ENCODE measurements at places on chromosomes 7 and 10.
A peak's percentile ranks its signal among the peaks of the same experiment; 100 is the strongest.

GRCh38 chr10:127384532-127384931, 164.6 kb upstream of the NPS start:
- H3K27ac ChIP-seq: no peak overlapping the region
- no peak for DNase-seq
- no peaks in the 10 kb centered on the region for H3K27me3 ChIP-seq
- no peak overlapping the region for H3K4me3 ChIP-seq
- no peaks in the 10 kb centered on the region for H3K4me1 ChIP-seq

GRCh38 chr10:58712141-58712540, 199.5 kb downstream of the BICC1 start:
- H3K36me3 ChIP-seq: no peaks in the 10 kb centered on the region
- no peak overlapping the region for H3K27ac ChIP-seq

GRCh38 chr10:76033457-76034196, 602.2 kb downstream of the LRMDA start:
- H3K36me3 ChIP-seq: no peaks in the 10 kb centered on the region
- peak overlapping the region; percentile 67 for H3K27ac ChIP-seq
- H3K4me3 ChIP-seq: peak overlapping the region; percentile 14
- peak; percentile 70 for DNase-seq
- no peaks in the 10 kb centered on the region for H3K27me3 ChIP-seq

DNA sequence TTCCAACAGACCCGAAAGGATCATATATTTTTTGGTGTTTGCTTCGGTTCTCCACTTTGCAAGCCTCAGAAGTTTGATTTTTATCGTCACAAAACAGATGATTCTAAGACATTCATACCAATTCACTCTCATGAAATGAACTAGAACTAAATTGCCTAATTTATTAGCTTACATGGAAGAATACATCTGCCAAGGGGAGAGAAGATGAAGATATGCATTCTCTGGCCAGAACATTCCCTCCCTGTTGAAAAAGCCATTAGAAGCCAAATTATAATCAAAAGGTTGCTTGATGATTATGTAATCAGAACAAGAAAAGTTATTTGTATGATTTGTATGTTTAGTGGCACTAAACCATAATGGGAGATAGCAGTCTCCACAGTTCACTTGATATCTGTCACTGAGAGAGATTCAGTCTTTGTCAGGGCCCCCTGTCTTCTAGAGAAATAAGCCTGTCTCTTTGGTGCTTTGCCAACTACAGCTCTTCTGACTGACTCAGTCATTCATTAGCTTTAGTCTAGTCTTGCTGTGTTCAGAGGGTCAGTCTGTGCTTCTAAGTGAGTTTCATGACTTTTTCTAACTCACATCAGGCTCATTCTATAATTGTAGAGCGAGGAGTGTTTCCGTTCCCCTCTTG, 95.3 kb upstream of the GNAI1 start:
- H3K36me3 ChIP-seq: no peaks in the 10 kb centered on the region
- no peaks in the 10 kb centered on the region for H3K4me1 ChIP-seq
- H3K4me3 ChIP-seq: no peak overlapping the region
- no peak overlapping the region for H3K27ac ChIP-seq
- DNase-seq: no peak

DNA sequence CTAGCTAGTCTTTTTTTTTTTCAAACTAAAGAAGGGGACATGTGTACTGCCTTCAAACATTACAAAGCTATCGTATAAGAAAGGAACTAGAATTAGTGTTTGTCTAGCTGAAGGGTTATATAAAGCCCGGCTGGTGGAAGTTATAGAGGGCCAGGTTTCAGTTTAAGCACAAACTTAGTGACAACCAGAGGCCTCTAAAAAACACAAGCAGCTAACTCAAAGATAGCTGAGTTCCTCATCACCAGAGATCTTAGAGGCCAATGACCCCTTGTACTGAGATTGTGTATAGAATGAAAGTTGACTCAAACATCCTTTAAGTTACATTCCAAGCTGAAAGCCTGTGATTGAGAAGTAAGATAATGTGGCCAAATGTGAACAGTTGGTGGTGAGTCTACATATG, 28.1 kb upstream of the SGMS1 start:
- no peak overlapping the region for H3K27ac ChIP-seq
- DNase-seq: no peak
- H3K4me3 ChIP-seq: no peak overlapping the region
- no peaks in the 10 kb centered on the region for H3K27me3 ChIP-seq
- H3K4me1 ChIP-seq: no peaks in the 10 kb centered on the region

- no peaks in the 10 kb centered on the region for H3K27me3 ChIP-seq
- H3K4me1 ChIP-seq: peaks cover 7% of the 10 kb centered on the region
- no peaks in the 10 kb centered on the region for H3K36me3 ChIP-seq
- no peak overlapping the region for H3K4me3 ChIP-seq
- no peak for DNase-seq
Measured at GRCh38 chr10:22676435-22676834, 37.9 kb downstream of the PIP4K2A start.

DNA sequence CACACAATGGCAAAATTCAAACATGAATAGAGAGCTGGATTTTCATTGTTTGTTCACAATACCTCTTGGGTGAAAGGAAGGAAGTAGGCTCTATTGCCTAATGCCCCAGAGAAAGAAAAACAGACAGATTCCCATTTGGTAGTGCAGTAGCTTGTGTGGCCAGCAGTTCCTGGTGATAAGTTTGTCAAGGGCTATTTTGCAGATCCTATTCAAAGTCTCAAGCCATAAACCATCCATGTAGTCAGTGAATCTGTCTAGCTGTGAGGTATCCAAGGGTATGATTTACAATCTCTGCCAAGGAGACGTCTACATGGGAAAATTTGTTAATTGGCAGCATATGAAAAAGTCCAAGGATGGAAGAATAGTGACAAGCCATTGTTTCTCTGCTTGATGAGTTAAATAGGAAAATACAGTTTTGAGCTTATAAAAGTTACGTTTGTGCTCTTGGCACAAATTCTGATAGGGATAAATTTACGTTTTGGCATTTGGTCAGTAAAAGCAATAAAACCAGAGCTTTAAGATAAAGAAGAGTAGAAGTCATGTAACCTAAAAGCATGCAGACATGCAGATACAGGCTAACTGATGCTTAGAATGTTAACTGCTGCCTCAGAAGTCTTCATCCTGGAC, 269.1 kb downstream of the GATA3 start:
- no peak overlapping the region for H3K4me3 ChIP-seq
- no peak overlapping the region for H3K27ac ChIP-seq
- H3K4me1 ChIP-seq: no peaks in the 10 kb centered on the region
- peaks cover 4% of the 10 kb centered on the region for H3K27me3 ChIP-seq
- DNase-seq: no peak

GRCh38 chr7:127755521-127755920, 103.5 kb downstream of the SND1 start:
- H3K4me1 ChIP-seq: no peaks in the 10 kb centered on the region
- no peaks in the 10 kb centered on the region for H3K27me3 ChIP-seq
- H3K4me3 ChIP-seq: no peak overlapping the region
- no peaks in the 10 kb centered on the region for H3K36me3 ChIP-seq
- no peak for DNase-seq

DNA sequence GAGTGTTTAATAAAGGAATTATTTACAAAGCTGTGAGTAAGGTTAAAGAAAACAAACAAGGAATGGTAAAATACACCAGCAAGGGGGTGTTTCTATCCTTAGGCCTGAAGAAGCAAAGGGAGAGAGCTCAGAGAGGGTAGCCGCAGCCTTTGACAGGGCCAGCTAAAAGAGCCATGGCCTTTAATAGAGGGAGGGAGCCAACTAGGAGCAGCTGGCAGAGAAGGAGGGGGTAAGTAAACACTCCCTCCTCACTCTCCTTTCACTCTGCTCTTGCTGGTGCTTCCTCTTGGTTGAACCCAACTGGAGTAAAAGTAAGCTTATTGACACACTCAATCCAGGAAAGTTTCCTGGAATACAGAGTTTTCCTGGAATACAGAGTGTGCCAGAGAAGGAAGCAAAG, 87.5 kb downstream of the CH25H start:
- no peaks in the 10 kb centered on the region for H3K4me1 ChIP-seq
- no peak overlapping the region for H3K27ac ChIP-seq
- H3K36me3 ChIP-seq: no peaks in the 10 kb centered on the region
- no peak overlapping the region for H3K4me3 ChIP-seq

GRCh38 chr10:69318867-69319727, 40.8 kb downstream of the HK1 start:
- peak; percentile 66 for DNase-seq
- H3K4me1 ChIP-seq: no peaks in the 10 kb centered on the region
- H3K36me3 ChIP-seq: no peaks in the 10 kb centered on the region
- H3K27ac ChIP-seq: peak overlapping the region; percentile 62
- peak overlapping the region; percentile 60 for H3K4me3 ChIP-seq

- DNase-seq: no peak
- no peaks in the 10 kb centered on the region for H3K36me3 ChIP-seq
- H3K27me3 ChIP-seq: no peaks in the 10 kb centered on the region
- no peak overlapping the region for H3K4me3 ChIP-seq
- no peak overlapping the region for H3K27ac ChIP-seq
Measured at GRCh38 chr10:24871011-24871935, 81.1 kb downstream of the PRTFDC1 start.

GRCh38 chr7:129780974-129781927, 169.7 kb downstream of the NRF1 start:
- H3K27ac ChIP-seq: no peak overlapping the region
- H3K4me1 ChIP-seq: peaks cover 17% of the 10 kb centered on the region
- peaks cover 80% of the 10 kb centered on the region for H3K27me3 ChIP-seq
- H3K4me3 ChIP-seq: no peak overlapping the region

- H3K4me3 ChIP-seq: no peak overlapping the region
- H3K4me1 ChIP-seq: no peaks in the 10 kb centered on the region
- H3K36me3 ChIP-seq: no peaks in the 10 kb centered on the region
- no peaks in the 10 kb centered on the region for H3K27me3 ChIP-seq
- H3K27ac ChIP-seq: no peak overlapping the region
Measured at GRCh38 chr7:137850972-137851945, 4.5 kb upstream of the DGKI start.

DNA sequence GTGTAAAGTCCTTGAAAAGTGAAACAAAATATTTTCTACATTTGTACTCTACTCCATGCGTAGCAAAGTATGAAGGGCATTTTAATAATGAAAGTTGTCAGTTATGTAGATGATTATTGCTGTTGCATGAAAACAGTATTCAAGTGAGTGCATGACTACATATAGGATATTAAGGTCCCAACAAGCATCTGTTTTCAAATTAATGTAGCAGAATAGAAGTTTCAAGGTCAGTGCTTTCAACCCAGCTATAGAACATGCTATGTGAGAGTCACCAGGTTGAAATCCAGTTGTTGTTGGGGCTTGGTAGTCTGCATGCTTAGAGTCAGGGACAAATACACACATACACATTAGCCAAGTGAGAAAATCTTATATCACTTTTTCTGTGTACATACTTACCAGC, 14.8 kb downstream of the CD36 start:
- H3K27ac ChIP-seq: no peak overlapping the region
- DNase-seq: no peak

DNA sequence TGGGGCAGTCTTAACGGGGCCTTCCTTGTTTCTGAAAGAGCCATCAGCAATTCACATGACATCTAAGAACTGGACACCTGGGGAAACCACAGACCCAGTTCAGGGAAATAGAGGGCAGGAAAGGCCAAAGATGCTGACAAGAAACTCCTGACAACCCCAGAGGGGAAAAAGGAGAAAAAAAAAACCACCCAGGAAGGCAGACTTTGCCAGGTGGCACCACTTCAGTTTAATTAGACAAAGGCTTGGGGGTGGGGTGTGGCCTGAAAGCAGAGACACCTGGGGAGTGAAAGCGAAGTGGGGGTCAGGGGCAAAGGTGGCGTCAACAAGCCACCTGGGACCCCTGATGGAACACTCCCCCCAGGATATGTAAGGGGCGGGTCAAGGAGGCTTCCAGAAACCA, 53.6 kb downstream of the RAB11FIP2 start:
- no peak for DNase-seq
- no peaks in the 10 kb centered on the region for H3K4me1 ChIP-seq
- H3K27me3 ChIP-seq: no peaks in the 10 kb centered on the region
- no peak overlapping the region for H3K27ac ChIP-seq
- no peaks in the 10 kb centered on the region for H3K36me3 ChIP-seq
- H3K4me3 ChIP-seq: no peak overlapping the region

DNA sequence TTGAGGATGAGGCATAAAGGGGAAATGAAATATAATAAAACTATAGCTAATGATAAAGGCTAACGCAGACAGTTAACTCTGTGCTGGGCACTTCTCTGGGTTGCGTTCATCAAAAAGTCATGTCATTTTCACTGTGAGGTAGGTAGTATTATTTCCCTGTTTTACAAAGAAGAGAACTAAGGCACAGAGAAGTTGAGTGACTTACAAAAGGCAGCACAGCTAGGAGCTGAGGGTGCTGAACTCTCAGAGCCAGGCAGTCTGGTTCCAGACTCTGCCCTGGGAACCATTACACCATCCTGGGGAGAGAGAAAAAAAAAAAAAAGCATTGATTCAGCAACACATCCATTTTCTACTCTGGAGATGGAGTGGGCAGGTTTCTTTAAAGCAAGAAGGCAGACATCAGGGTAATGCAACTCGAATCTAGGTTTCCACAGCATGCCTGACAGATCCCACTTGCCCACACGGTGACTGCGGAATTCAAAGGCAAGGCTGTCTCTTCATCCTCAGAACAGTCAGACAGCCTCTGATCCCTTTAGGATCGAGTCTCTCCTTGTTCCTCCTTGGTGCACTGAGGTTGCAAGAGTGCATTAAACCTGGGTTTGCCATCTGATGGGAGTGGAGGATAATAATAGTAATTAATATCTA, 40.6 kb upstream of the ECHDC3 start:
- H3K27ac ChIP-seq: no peak overlapping the region
- DNase-seq: no peak
- H3K4me3 ChIP-seq: no peak overlapping the region

DNA sequence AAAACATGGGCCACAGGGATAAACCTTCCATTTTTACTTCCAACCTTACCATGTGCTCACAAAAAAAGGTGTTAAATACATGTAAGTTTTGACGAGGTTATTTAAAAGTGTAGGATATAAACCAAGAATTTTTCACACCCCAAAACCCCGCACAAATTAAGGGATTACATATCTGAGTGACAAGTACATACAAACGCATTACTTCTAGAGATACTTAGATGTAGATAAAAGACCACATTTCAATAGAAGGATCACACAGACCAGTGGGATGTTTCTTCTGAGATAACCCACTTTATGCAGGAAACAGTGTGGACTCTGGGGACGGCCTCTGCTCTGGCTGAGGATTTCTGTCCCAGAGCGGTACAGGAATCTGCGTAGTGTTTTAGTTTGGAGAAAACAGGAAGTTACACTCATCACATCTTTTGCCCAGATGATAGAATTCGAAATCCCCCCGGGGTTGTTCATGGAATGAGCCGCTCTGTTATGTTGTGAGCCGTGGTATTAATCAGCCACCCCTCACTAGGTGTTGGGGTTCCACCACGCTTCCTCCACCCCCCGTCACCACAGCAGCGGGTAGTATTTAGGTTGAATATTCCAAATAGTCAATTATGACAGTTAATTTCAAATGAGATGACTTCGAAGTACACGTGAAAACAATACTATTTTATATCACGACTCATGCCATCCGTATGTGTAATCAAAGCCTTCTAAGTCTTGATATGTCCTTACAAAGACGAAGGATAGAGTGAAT, 1.3 kb upstream of the CUL1 start:
- H3K36me3 ChIP-seq: no peaks in the 10 kb centered on the region
- peak overlapping the region; percentile 83 for H3K4me3 ChIP-seq
- H3K27ac ChIP-seq: peak overlapping the region; percentile 97
- H3K27me3 ChIP-seq: no peaks in the 10 kb centered on the region
- DNase-seq: no peak

GRCh38 chr10:80681142-80681541, 143.4 kb downstream of the SH2D4B start:
- no peak overlapping the region for H3K27ac ChIP-seq
- DNase-seq: no peak
- H3K27me3 ChIP-seq: no peaks in the 10 kb centered on the region

Measured in right lobe of liver (tissue), 6 donors.